ENCODE measurements at places on chromosomes 6 and 20.

DNA sequence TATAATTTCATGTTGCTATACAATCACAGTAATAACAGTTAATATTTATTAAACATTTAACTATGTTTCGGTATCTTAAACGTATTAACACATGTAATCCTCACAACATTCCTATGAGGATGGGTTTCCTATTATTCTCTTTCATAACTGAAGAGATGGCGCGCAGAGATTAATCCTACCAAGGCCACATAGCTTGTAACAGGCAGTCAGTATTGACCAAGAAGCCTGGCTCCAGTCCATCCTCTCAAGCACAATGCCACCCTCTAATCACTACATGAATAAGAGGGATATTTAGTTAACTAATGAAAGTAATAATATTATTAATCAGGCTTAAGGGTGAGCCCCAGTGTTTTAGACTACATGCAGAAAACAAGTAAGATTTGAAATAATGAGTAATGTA, 149.7 kb upstream of the SIM1 start:
- no peak for DNase-seq

DNA sequence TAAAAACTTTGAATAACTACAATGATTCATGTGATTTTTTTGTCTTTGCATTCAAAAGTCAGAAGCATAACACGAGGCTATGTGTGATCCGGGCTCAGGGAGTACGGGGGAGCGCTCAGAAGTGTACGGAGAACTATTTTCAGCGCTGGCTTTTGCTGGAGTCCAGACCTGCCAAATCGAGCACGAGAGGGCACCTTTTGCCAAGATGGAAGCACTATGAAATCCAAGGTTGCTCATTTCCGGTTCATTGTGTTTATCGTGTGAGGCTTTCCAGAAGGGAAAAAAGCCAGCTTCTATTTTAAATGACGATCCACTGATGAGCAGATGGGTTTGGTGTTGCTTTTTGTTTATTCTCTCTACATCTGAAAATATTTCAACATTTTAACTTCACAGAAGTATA, 11.3 kb downstream of the RAMACL start:
- no peak for DNase-seq

- DNase-seq: no peak
These were observed 109.7 kb upstream of the GMDS start for GRCh38 chr6:2355150-2355549.

DNA sequence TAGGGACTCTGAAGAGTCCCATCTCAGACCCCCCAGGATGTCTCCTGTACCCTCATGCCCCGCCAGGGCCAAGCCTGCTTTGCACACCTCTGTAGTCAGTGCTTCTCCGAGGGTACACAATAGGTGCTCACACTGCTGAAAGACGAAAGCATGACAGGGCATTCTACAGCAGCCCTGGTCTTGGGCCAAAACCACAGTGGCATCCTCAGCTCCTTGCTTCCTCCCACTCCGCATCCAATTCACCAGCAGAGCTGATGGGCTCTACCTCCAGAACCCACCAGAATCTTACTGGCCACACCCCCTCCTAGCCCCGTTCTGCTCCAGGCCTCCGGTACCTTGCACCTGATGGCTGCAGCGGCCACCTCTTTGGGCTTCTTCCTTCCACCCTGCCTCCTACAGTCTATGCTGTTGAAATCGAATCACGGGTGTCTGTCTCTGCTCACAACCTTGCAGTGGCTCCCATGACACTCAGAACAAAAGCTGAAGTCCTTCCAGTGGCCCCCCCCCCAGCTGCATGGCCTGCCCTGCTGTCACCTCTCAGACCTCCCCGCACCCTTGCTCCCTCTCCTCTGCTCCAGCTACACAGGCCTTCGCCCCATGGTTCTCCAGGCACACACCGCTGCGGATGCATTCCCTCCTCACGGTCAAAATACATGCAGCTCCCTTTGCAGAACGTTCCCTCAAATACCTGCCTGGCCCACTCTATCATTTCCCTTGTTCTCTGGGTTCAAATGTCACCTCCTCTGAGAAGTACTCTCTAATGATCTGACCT, 1.2 kb downstream of the ANGPT4 start:
- DNase-seq: no peak

DNA sequence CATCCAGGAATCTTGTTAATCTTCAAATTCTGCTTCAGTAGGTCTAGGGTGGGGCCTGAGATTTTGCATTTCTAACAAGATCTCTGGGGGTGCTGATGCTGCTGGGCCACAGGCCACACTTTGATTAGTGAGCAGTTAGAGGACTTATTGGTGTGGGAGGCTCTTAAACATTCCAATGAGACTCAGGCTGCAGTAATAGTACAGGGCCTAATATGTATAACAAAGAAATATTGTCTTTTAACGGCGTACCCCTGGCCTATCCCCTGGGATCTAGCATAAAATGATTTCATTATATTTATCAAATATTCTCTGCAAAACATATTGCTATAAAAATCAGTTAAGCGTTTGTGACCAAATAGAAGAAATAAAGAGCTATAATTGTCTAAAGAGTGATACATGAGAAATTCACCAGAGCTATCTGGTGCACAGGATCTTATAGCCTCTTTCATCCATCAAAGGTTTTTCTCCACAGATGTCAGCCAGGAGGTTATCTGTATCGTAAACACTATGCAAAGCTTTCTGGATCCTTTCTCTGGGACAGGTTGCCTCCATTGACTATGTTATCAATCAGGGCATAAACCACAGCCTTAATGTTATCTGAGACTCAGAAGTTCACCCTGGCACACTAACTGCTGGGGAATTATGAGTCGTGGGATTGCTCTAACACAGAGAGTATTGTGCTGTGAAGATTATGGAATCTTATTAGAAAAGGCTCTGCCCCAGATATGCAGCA, 488.5 kb upstream of the MAP3K7 start:
- no peak for DNase-seq

- DNase-seq: no peak
These were observed 104.7 kb upstream of the TMEM170B start for GRCh38 chr6:11432713-11433450.
